Motor neuron (in vitro differentiated cells): ENCODE measurements at places on chromosomes 1 and 21. TPM values are rescaled to one million over a fixed set of nuclear protein-coding genes. Genes with fewer than 3 reads are reported as not detected.
A peak's percentile ranks its signal among the peaks of the same experiment; 100 is the strongest.

Gene FAM151A
- total RNA-seq, result not detected in 2 replicates

- peak; percentile 38 for ATAC-seq
Measured at GRCh38 chr1:182720463-182720862, 36.1 kb upstream of the RGS8 start.

Gene CFH
- total RNA-seq, result 109 and 130 TPM in 2 replicates

DNA sequence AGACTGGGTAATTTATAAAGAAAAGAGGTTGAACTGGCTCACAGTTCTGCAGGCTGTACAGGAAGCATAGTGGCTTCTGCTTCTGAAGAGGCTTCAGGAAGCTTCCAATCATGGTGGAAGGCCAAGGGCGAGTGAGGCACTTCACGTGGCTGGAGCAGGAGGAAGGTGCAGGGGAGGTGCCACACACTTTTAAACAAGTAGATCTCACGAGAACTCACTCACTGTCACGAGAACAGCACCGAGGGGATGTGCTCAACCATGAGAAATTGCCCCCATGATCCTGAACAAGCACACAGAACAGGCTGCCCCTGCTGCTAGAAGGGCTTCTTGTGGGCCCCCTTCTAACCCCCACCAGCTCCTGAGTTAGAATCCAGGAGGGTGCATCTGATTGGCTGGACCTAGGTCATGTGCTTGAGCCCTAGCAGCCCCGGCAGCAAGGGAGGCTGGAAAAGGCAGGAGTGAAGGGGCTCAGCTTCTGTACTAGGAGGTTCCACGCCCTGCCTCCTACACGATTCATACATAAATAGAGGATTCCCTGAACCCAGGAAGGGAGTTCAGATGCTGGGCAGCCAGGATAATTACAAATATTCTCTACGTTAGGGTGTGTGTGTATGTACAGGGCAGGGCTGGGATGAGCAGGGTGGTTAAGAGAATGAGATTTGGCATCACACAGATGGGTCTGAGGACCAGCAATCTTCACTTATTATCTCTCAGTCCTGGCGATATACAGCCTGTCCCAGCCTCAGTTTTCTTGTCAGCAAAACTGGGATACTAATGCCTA, 72.8 kb upstream of the ATP5PO start:
- peak; percentile 36 for ATAC-seq

GRCh38 chr1:154878371-154879037, 8.4 kb upstream of the KCNN3 start:
- ATAC-seq, result peak; percentile 99

DNA sequence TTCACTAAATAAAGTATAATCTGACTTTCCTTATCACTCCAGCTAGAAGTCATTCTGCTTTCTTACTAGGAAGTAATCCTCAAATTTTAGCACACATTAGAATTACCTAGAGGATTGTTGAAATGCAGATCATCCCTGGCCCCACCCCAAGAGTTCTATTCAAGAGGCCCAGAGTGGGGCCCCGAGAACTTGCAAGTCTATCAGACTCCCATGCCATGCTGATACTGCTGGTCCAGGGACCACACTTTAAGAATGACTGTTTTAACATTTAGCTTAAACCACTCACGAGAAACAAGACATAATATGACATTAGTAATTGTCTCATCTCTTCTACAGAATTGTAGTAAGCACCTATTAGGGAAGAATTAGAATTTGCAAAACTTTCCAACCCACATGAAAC, 7.7 kb upstream of the SYNJ1 start:
- ATAC-seq, result no peak

DNA sequence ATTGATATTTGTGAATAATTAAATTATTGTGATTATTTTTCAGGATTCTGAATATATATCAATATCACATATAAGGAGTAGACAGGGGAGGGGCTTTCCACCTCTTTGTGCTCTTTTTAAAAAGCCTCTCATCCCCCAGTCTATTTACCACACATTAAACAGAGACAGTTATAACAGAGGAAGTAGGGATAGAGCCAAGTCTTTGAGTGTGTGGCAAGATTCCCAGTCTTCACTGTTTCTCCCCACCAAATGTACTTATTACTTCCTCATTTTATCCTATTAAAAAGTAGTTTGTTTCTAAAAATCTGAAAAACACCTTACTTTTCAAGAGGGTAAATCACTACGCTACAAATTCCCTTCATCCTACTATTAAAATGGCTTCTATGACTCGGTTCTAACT, 46.7 kb downstream of the EPS15 start:
- ATAC-seq, result no peak

Gene PGLYRP3
- total RNA-seq, result 0.19 TPM in 1 of 2 replicates, not detected in the other

DNA sequence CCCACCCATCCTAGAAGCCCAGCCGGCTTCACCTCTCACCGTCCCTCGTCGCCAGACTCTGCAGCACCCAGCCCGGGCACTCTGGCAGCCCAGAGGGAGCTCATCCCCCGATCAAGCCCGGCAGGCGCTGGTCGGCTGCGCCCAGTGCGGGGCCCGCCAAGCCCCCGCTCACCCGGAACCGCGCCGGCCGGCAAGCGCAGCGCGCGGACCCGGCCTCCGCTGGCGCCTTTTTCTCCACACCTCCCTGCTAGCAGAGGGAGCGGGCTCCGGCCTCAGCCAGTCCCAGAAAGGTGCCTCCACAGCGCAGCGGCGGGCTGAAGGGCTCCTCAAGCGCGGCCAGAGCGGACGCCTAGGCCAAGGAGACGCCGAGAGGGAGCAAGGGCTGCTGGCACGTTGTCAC, 2023.3 kb downstream of the NCAM2 start:
- no peak for ATAC-seq

DNA sequence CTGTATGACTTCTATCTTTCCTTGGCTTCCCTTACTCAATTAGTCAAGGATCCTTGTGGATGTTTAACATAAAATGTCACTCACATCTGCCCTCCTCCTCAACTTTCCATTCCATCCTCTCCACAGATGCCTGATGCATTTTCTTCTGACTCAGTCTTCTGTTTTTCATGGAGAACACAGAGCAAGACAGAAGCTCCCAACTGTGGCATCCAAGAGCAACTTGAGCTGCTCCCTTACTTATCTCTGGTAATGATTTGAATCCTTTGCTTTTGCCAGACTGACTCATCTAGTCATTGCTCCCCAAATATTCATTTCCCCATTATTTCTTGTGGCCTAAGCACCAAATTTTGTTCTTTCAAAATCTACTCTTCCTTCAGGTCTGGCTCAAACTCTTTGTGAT, 120.6 kb downstream of the LYPLAL1 start:
- ATAC-seq, result no peak

Gene NCMAP
- total RNA-seq, result 0.25 and 0.27 TPM in 2 replicates

DNA sequence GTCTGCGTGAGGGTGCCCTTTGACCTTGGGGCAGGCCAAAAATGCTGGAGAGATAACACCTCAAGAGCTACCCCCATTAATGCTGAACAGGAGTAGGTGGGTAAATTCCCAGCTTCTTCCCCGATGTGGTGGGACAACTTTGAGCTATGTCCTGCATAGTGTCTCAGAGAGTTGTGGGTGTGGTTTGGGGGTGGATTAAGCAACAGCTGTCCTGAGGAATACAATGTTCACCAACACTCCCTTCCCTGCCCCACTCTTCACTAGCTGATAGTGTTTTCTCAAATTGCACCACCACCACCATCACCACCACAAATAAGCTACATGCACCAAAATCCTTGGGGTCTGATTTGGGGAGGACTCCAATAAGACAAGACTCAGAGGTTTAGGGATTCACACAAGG, 258.4 kb downstream of the HLX start:
- no peak for ATAC-seq

DNA sequence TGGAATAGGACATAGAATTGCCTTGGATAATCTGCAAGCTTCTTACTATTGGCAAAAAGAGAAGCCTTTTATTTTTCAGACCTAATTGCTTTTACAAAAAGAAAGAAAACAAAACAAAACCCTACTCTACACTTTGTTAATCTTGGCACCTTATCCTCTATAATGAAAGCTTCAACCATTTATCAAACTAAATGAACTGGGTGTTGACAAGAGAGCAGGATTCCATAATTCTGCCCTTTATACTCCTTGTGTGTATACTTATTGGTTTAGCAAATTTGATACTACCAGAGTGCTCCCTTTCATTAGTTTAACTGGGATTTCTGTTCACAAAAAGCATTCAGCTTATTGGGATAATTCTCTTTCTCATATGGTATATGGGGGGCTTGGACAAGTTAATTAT, 3.0 kb upstream of the TMCC2 start:
- ATAC-seq, result no peak

- no peak for ATAC-seq
Measured at GRCh38 chr1:178912597-178912996, 41.7 kb upstream of the ANGPTL1 start.

Gene OR10J5
- not detected in 2 replicates for total RNA-seq

DNA sequence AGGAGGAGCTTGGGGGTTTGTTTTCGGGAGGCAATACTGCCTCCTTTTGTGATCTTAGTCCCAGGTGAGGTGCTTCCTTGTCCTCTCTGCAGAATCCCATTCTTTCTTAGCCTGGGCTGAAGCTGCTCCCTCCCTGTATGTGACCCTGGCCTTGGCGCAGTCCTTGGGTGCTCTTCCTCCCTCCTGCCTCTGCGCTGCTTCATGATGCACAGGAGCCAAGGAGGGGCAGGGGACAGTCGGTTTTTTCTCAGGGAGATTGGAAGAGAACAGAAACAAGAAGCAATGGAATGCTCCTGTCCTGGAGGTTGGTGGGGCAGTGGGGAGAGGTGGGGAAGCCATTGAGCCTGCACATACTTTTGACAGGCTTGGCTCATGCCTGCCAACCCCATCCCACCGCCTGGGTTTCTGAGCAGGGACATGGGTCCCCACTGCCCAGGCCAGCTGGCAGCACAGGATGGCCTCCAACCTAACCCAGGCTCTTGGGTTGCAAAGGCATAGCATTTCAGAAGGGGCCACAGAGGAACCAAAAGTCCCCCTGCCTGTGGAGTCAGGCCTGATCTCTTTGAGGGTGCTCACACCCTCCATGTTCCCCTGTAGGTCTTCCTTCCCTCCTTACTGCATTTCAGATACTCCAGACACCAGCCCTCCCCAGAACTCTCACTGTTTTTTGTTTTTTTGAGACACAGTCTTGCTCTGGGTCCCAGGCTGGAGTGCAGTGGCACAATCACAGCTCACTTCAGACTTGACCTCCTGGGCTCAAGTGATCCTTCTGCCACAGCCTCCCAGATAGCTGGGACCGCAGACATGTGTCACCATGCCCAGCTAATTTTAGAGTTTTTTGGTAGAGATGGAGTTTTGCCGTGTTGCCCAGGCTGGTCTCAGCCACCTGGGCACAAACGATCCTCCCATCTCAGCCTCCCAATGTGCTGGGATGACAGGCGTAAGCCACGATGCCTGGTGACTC, 16.1 kb downstream of the IL6R start:
- ATAC-seq, result no peak

Gene SPRR1B
- total RNA-seq, result not detected in 2 replicates

DNA sequence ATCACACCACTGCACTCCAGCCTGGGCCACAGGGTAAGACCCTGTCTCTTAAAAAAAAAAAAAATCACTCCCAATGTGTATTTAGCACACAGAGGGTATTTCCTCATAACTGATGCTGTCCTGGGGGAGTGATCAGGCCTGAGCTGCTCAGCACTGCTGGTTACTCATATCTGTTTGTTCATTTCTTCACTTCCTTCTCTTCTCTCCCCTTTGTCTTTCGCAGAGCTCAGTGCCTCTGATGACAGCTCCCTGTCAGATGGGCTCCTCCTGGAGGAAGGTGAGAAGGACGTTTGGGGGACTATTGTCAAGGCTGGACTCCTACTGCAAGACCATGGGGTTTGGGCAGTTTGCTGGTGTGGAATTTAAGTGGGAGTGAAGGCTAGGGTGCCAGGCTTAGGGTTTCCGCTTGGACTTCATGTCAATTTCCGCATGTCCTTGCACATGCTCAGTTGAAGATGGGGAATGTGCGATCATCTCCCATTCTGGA, 13.0 kb downstream of the INAVA start:
- no peak for ATAC-seq

DNA sequence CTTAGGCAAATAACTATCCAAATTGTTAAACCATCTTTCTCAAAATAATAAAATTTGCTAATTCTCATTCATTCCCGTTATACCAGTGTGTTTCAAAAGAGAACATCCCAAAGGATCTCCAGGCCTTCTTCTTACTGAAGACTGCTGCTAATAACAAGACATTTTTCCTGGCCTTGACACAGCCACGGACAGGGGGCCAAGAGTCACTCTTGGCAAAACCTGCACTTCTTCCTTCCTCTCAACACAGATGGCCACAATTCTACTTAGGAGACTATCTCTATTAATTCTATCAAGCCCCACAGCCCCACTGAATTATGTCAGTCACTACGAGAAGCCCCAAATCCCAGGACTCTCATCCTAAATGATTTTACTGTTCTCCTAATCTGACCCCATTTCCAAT, 86.0 kb downstream of the EVI5 start:
- ATAC-seq, result no peak

DNA sequence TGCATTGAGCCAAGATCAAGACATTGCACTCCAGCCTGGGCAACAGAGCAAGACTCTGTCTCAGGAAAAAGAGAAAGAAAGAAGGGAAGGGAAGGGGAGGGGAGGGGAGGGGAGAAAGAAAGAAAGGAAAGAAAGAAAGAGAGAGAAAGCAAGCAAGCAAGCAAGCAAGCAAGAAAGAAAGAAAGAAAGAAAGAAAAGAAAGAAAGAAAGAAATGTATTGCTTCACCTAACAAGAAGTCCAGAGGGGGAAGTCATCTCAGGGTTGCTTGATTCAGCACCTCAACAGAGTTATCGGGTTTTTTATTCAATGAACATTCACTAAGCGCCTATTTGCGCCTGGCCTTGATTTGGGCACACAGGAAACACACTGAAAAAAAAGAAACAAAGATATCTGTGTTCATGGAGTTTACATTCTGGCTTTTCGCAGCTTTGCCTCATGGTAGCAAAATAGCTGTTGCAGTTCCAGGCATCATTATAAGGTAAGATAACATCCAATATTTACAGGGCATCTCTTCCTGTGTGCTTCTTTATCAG, 8.2 kb upstream of the RCSD1 start:
- ATAC-seq, result no peak

Gene LRP8
- 30.9 and 32.6 TPM in 2 replicates for total RNA-seq

Gene FOXO6
- 1.4 and 1.6 TPM in 2 replicates for total RNA-seq

GRCh38 chr1:70542856-70543255, 131.8 kb downstream of the CTH start:
- peak; percentile 41 for ATAC-seq

- ATAC-seq, result peak; percentile 18
Measured at GRCh38 chr1:45908611-45909140, 105.3 kb downstream of the MAST2 start.

GRCh38 chr1:3093898-3094626, 25.1 kb downstream of the PRDM16 start:
- no peak for ATAC-seq

Gene TNNT2
- total RNA-seq, result 3.3 TPM in 1 of 2 replicates, not detected in the other

GRCh38 chr21:45591619-45592207, 49.5 kb upstream of the SLC19A1 start:
- no peak for ATAC-seq

Gene DMRTA2
- total RNA-seq, result 0.66 and 0.68 TPM in 2 replicates

Gene NPR1
- 0.27 and 0.50 TPM in 2 replicates for total RNA-seq

Gene GNAT2
- not detected in 2 replicates for total RNA-seq

Gene CYP4X1
- 1.4 and 1.8 TPM in 2 replicates for total RNA-seq
